CD4-positive, alpha-beta T cell treated with Interleukin-6 at 100 ng/mL for 8 hours (primary cell): ENCODE measurements at places on chromosomes 13 and 19.

DNA sequence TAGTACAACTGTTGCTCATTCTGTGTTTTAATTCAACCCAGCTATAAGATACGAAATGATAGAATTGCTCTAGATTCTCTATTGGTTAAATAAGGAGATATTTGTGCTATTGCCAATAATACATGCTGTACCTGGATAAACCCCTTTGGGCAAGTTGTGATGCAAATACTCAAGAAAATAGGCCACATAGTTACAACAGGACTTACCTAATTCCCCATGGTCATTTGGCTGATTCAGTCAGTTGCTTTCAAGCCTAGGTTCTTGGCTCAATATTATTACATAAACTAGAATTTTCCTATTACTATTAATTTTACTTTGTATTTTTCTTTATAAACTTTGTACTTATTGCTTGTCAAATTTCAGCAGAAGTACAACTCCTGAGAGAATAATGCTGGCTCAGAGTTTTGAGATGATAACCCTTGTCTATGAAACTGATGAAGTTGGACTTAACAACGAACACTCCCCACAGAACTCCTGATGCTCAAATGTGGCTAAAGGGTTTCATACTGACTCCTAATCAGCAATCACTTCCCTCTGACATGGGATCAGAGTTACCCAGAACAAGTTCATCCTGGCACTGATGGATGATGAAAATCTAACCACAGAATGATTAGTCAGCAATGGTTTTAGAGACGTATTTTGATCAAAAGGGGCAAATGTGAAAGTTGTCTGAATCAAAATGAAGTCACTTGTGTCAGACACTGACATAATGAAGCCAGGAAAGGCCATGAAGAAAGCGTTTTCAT, 221.1 kb downstream of the ITGBL1 start:
- no peak for DNase-seq

DNA sequence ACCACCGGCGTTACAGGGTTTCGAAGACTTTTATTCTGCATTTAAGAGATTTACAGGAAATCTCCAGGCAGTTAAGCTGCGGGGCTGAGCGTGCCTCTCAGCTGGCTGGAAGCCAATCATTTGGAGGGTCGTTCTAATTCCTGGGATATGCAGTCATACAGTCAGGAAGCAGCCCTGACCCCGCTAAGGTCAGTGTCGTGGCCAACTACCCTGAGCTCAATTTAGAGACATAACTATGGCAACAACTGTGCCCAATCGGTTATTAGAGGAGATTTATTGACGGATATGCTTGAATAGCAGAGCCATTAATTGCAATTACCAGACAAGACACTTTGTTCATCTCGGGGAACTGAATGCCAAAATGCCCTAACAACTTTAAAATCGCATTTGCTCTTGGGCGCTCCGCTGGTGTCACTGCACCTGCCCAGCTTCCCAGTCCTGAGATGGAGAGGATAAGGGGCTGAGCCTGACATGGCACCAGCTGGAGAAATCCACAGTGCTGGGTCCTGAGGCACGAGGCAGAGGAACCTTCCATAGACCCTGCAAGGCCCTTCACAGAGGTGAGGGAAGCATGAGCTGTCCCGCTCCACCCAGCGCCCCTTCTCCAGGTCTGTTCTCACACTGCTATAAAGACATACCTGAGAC, 15.1 kb upstream of the ZNF507 start:
- DNase-seq: no peak

DNA sequence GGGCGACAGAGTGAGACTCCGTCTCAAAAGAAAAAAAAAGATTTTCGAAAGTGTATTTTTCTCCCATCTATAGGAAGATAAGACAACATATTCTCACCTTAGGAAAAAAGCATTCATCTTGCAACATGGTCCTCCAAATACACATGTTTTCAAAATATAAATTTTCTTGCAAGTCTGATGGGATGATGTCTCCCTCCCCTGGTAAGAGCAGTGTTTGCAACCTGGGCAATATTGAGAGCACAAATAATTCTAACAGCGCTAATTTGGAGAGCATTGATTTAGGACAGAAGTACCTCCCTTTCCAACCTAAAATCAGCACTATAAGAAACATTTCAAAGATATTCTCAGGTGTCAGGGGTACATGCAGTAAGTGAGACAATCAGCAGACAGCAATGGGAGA, 61.0 kb upstream of the SHISA2 start:
- DNase-seq: no peak

GRCh38 chr13:113589961-113590339, 5.4 kb downstream of the TFDP1 start:
- DNase-seq: no peak

DNA sequence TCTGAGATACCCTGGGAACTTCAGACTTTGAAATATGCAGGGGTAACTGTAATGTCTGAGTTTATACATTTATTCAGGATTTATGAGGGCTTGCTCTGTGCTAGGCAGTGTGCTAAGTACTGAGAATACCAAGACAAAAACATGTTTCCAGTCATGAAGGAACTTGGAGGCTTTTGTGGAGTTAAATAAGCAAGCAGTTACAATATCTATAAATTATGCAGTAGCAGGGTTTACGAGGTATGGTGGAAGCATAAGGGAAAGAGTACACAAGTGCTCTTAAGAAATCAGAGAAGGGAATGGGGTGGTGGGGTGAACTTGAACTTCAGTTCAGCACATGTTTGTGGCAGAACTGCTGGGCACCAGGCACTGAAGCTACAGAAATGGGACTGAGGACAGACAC, 28.0 kb downstream of the MAB21L1 start:
- no peak for DNase-seq

GRCh38 chr13:76349700-76350099, 536.5 kb downstream of the KCTD12 start:
- no peak for DNase-seq

DNA sequence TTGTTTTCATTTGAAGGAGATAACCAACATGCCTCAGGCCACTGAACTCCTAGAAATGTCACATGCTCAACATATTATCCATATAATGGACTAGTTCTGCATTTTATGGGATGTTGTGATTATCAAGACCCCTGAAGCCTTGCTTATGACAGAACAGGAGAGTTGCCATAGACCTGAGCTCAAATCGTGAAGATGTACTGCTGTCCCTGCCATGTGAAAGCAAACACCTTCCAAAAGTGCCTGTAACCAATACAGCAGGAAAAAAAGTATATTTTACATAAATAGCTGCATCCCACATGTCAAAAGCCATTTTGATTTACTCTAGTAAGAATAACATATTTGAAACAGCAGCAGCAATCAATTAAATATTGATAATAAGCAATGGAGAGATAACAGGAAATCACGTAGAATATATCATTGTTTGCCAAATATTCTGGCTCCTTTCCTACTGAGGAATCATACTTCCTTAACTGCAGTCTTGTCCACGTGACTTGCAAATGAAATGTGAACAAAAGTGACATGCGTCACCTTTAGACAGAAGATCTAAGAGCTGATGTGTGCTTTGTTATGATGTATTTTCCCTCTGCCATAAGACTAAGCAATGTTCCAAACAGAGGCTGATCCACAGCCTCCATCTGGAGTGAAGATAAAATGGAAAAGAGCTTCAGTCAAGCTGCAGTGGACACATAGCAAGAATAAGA, 33.5 kb downstream of the SLC25A30 start:
- DNase-seq: no peak

DNA sequence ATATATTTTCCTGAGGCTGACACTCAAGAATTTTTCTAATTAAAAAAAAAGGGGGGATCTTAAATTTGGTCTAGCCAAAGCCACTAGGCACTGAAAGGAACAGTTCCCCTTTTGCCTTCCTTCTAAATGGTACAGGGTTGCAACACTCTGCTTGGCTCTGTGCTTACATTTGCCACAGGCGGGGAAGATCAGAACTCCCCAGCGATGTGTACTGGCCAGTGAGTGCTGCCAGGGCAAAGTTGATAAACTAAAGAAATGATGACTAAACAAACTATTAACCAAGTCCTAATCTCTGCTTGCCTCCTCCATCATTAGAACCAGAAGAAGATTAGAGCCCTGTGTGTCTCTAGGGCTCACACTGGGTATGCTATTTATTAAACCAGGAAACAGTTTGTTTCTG, 75.3 kb upstream of the SCEL start:
- no peak for DNase-seq

DNA sequence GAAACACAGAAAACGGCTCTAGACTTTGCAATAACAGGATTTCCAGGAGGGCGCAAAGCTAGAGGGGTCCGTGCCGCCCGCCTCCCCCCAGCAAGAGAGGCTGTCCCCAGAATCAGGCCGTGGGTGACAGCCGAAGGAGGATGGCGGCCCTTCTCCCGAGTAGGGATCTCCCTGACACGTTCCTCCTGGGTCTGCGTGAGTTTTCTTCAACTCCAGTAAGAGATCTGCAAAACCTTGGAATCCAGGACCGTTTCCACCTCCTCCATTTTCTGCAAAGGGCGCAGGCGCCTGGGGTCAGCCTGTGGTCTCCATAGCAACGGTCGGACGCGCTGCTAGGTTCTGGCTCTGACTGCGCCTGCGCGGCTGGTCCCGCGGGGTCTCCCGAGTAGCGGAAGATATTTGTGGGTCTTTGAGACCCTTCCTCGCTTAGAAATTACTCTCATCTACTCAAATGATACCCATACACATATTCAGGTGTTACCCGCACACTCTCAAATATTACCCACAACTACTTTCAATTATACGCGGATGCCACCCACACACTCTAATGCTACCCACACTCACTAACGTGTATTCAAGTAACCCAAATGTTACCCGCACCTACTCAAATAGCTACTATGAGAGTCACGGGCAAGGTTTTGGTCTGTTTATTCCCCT, 2.1 kb downstream of the PNMA8C start:
- no peak for DNase-seq

DNA sequence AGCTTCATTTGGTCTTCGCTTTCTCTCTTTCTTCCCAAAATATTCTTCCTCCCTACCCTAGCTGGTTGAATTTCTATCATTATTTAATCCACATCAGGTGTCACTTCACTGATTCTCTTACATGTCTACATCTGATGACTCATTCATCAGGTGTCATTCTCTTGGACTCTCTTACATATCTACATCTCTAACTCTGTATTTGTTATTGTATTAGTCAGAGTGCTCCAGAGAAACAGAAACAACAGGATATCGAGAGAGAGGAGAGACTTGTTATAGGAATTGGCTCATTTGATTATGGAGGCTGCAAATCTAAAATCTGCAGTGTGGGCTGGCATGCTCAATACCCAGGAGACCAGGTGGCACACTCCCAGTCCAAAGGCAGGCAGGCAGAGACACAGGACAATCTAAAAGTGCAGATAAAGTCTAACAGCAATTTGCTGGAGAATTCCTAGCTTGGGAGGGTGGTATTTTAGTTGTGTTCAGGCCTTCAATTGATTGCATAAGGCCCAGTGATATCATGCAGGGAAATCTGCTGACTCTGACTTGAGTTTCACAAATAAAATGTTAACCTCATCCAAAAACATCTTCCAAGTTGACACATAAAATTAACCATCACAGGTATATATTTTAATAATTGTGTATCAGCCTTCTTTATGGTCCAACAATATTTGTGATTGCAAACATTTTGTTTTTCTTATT, 541.4 kb upstream of the SLITRK5 start:
- no peak for DNase-seq

GRCh38 chr13:75139291-75139690, 342.7 kb downstream of the TBC1D4 start:
- DNase-seq: no peak
